ENCODE measurements at places on chromosomes 1 and 21. TPM values are rescaled to one million over a fixed set of nuclear protein-coding genes. Genes with fewer than 3 reads are reported as not detected.

GRCh38 chr21:44027607-44028286, 15.6 kb downstream of the TRAPPC10 start:
- DNase-seq = no peak

Gene BSND
- not detected for total RNA-seq

Gene MCOLN3
- total RNA-seq = 3.0 TPM

Gene PRELP
- 0.06 TPM for total RNA-seq

Gene P3R3URF
- total RNA-seq = not detected

GRCh38 chr1:30618335-30618747, 105.0 kb downstream of the MATN1 start:
- no peak for DNase-seq

Gene ZBTB8A
- 5.7 TPM for total RNA-seq

Data from LHCN-M2 (cell line).